M059J (cell line): ENCODE measurements at places on chromosomes 4 and X.

DNA sequence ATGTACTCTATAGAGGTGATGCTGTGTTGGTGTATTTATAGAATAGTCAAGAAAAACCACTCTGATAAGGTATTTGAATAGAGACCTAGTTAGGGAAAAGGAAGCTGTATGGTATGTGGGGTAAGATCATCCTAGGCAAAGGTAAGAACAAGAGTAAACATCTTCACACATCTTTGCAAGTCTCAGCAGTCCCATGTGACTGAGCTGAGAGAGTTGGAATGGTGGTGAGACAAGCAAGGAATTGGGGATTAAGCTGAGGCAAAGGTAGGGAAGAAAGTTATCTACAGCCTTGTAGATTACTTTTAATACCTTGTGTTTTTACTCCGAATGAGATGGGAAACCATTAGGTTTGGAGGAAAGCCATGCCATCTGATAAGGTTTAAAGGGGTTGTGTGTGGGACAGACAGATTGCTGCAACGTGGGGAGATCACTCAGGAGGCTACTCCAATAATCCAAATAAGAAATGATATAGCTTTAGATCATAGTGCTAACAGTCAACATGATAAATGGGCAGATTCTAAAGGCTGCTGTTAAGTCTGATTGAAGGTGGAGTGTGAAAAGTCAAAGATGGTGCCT lies 31.7 kb upstream of the MANBA start:
- no peak for DNase-seq

GRCh38 chr4:174230680-174231079 lies 52.8 kb downstream of the FBXO8 start:
- DNase-seq: no peak

DNA sequence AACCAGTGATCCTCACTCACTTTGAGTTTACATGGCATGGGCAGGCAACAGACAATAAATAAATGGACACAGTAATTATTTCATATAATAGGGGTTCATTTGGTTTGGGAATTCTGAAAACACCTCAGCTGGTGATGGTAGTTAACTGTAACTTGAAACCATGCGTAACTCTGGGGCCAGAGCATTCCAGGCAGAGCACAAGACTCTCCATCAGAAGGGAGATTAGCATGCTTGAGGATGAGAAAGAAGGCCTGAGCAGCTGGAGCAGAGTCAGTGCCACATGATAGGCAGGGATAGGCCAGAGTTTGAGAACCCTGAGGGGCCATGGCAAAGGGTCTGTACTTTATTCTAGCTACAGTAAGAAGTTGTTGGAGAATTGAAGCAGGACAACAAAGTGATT lies 56.3 kb upstream of the CXCL8 start:
- no peak for DNase-seq

- no peak for DNase-seq
Measured at GRCh38 chr4:84647312-84647884, 64.5 kb downstream of the CDS1 start.

GRCh38 chrX:131067216-131067615 lies 9.1 kb downstream of the ARHGAP36 start:
- no peak for DNase-seq

DNA sequence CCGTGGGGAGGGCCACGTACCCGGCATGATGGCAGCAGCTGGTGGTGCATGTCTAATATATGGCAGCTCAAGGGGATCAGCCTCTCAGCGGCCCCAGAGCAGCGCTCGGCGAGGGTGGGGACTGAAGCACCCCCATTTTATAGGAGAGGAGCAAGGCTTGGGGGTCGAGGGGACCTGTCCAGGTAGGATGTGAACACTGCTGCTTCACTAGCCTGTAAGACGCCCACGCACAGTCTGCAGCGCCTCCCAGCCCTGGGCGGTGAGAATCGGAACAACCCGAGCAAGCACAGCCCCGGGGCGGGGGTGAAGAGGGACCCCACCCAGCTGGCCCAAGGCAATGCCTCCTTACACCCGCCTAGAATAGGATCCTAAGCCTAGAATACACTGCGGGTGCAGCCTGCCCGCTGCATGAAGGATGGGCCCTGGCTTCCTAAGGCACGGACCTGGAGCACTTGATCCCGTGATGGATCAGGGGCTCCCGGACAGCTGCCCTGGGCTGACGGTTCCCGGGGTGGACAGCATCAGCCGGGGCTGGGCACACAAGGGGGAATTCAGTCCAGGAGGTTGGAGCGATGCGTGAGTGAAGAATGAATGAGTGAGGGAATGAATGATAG lies 17.6 kb downstream of the ADRA2C start:
- DNase-seq: no peak

GRCh38 chrX:119071381-119071780 lies 1.4 kb upstream of the CT47C1 start:
- DNase-seq: no peak
